ENCODE measurements at places on chromosomes 11 and 22. TPM values are rescaled to one million over a fixed set of nuclear protein-coding genes. Genes with fewer than 3 reads are reported as not detected.

PTPRJ gene
- total RNA-seq, result 98.5 TPM

MRGPRX3 gene
- not detected for total RNA-seq

LSP1 gene
- 430 TPM for total RNA-seq

TECTA gene
- 0.32 TPM for total RNA-seq

SNX32 gene
- 2.3 TPM for total RNA-seq

Measured in T-helper 1 cell treated with Interleukin-12 subunit alpha and Interleukin-12 subunit beta and Interleukin-4 antibody, amounts not matched to agents 30 ng/mL and 1 ng/mL, for 36 hours (primary cell).